Stimulated activated CD8-positive, alpha-beta memory T cell treated with anti-CD3 and anti-CD28 coated beads, Interleukin-12 subunit alpha, Interleukin-12 subunit beta, amount 100 ng/mL, for 4 hours (primary cell): ENCODE measurements at places on chromosomes 2 and 18.

- DNase-seq: no peak
These were observed 167.9 kb upstream of the SLC39A10 start for GRCh38 chr2:195489101-195489500.

- no peak for DNase-seq
These were observed 54.8 kb upstream of the KLHL29 start for GRCh38 chr2:23330214-23330613.

DNA sequence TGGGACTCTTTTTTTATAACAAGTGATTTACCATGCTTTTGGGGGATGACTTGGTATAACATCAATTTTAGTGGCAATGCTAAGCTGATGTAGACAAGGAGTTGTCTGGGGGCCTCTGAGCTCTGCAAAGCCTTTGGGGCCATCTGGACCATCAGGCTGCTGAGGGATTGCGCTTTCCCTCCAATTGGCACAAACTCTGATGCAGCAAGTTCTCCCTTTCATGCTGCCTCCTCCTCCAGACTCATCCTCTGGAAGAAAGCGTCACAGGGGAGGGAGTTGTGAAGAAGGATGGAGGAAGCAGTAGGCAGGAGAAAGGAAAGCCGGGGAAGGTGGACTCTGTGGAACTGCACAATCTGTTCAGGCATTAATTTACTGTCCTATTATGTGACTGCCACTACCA, 10.2 kb upstream of the FAP start:
- DNase-seq: no peak

DNA sequence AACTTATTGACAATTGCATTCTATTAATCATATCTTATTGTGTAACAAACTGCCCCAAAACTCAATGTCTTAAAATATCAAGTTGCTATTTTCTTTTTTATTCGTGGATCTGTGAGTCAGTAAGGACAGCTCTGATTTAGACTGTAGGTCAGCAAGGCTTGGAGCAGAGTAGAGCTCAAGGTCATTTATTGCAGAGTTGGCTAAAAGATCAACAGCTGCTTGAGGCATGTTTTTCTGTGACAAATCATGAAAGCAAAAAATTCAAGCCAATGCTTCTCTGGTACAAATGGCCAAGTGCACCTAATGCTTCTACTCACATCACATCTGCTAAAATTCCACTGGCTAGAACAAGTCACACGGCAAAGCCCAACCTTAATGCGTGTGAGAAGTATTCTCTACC, 497.7 kb upstream of the LRATD1 start:
- DNase-seq: no peak

GRCh38 chr2:237456200-237456843, 30.7 kb upstream of the MLPH start:
- DNase-seq: no peak

DNA sequence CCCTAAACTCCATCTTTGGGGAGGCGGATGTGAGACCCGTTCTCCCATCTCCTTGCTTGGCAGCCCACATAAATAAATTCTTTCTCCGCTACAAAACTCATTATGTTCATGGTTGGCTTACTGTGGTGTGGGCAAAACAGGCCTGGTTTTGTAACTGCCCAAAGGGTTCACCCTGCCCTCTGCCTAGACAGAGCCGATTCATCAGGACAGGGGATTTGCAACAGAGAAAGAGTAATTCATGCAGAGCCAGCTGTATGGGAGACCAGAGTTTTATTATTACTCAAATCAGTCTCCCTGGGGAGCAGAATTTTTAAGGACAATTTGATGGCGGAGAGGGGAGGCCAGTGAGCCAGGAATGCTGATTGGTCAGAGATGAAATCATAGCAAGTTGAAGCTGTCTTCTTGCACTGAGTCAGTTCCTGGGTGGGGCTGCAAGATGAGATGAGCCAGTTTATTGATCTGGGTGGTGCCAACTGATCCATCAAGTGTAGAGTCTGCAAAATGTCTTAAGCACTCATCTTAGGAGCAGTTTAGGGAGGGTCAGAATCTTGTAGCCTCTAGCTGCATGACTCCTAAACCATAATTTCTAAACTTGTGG, 8.4 kb upstream of the RNF125 start:
- DNase-seq: no peak

DNA sequence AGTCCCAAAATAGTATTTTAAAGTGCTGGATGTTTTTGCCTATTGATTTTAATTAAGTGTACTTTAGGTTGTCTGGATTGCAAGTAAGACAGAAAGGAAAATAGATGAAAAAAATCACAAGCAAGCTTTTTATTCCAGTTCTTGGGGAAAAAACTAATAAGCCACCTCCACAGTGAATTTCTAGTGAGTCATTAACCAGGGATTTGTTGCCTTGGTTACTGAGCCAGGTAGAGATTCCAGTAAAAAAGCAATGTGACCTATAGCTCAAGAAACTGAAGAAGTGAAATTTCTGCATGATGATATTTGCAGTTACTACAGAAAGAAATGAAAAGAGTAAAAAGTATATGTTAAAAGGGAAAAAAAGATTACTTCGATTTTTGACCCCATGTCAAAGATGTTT, 160.6 kb downstream of the METTL4 start:
- no peak for DNase-seq

DNA sequence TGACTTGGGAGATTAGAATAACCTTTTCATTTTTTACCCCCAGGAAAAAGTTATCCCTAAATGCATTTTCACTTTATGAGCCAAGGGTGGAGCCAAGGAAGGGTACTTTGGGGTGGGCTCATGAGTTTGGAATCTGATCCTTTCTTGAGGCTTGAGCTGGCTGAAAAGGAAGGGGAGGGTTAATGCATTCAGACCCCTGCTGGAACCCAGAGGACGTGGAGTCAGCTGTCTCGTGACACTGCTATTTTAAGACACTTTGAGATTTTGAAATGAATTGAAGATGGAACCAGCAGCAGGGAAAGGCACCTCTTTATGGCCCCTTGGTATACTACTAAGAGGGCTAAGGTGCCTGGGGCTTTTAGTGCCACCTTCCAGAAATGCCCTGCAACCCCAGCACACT, 90.4 kb downstream of the MARCHF4 start:
- no peak for DNase-seq
